DMS79 treated with DMSO at 0.1 percent for 48 hours (cell line): ENCODE measurements at places on chromosomes 5 and 9.
A peak's percentile ranks its signal among the peaks of the same experiment; 100 is the strongest.

- DNase-seq: no peak
Measured at GRCh38 chr5:178069909-178070308, 43.4 kb upstream of the N4BP3 start.

DNA sequence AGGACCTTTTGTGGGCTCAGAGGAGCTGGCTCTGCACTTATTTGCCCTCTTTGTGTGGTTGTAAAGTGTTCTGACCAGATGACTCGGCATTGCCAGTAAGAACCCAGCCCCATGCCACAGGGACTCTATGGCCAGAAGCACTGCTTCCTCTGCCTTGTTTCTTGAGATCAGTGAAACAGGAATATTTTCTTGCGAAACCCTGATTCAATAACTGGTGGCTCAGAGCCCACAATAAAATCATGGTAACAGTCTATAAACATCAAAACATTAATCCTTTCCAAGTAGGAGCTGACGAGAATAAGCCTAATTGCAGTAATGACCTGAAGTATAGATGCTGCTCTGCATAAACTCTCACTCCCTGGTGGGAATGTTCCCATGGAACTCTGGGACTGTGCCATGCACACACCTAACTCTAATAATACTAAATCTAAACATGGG is 344.3 kb downstream of the ZNF608 start:
- DNase-seq: no peak

GRCh38 chr9:120526534-120526933 is 53.4 kb downstream of the CDK5RAP2 start:
- DNase-seq: peak; percentile 66

DNA sequence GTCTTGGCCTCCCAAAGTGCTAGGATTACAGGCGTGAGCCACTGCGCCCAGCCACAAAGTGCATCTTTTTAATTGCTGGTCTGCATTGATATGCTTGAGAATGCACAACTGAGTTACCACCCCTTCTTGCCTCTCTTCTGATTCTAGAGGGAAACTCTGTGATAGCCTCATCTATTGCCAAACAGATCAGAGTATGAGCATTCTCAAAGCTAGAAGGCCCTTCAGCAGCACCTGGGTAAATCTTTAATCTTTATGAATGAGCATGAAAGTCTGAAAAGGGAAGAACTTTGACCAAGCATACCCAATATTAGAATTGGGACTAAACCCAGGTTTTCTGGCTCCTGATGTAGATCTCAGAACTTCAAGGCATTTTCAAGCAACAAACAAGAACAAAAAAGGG is 298.3 kb upstream of the TNC start:
- DNase-seq: no peak

GRCh38 chr9:126374366-126374781 is 47.7 kb downstream of the MVB12B start:
- DNase-seq: no peak

DNA sequence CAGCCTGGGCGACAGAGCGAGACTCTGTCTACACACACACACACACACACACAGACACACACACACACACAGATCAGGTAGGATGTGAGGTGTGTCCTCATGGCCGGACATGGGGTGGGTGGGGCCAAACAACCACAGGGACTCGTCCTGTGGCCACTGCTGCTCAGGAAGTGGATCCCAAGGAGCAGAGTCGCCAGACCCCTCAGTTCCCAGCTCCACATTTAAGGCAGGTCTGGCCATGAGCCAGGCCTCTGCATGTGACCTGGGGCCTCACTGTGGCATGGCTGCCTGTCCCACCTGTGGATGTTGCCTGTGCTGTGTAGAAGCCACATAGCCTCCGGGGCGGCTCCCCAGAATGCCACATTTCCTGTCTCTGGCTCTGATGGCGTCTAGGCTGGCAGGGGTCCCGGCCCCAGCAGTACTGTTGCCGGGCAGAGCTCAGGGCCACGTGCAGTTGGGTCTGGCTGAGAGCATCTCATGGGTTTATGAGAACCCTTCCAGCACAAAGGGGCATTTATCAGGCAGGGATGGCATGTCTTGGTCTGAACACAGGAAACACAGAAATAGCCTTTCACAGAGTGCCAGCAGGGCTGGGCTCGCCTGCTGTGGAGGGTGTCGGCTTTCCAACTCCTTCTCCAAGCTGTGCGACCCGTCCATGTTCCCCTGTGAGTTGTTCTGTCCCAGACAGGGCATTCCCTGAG is 9.9 kb upstream of the NINJ1 start:
- DNase-seq: peak; percentile 26

DNA sequence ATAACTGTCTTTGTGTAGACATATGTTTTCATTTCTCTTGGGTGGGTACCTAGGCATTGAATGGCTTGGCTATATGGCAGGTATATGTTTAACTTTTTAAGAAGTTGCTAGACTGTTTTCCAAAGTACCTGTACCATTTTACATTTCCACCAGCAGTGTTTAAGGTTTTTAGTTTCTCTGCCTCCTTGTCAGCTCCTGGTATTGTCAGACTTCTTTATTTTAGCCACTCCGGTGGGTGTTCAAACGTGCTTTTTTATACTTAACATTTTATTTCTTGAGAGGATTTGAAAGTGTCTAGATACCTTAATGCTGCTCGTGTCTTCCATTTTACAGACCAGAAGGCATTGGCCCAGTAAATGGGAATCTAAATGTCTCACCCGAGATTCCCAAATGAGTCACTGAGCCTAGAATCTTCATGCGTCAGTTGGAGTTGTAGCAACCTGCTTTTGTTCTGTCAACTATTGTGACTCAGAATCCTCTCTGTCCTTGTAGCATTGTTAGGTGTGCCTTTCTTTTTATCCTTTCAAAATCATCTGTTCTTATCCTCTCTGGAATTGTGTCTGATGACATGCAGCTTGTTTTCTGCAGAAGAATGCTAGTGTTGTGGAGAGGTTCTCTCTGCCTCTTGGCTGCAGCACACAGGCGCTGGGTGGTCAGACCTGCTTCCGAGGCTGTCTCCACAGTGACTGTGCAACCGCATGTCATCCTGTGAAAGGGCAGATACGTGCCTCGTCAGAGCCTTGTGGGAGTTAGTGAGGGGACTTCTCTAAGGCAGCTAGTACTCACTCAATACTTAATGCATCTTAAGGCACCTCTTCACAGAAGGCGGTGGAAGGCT is 291.8 kb downstream of the AOPEP start:
- peak; percentile 15 for DNase-seq

- DNase-seq: no peak
Measured at GRCh38 chr5:12109075-12109688, 204.9 kb upstream of the CTNND2 start.

DNA sequence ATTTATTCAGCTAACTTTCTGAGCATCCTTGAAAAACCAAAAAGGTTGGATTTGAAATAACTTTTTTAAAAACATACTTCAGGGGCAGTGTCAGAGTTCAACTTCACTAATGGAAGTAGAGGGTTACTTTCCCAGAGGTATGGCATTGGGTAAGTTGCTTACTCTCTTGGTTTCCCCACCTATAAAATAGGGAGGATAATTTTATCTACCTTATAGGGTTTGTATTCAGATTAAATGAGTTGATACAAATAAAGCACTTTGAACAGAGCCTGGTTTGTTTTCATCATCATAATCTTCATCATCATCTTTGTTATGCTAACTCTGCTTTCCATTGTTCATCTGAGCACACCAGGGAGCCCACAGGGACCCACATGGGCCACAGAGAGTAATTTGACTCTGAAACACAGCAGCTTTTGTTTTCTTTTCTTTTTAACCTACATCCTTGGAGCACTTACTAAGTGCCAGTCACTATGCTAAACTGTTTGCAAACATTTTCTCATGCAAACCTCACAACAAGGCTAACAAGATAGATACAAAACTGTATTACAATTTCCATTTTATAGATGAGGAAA is 179.1 kb upstream of the SLC24A2 start:
- DNase-seq: no peak

DNA sequence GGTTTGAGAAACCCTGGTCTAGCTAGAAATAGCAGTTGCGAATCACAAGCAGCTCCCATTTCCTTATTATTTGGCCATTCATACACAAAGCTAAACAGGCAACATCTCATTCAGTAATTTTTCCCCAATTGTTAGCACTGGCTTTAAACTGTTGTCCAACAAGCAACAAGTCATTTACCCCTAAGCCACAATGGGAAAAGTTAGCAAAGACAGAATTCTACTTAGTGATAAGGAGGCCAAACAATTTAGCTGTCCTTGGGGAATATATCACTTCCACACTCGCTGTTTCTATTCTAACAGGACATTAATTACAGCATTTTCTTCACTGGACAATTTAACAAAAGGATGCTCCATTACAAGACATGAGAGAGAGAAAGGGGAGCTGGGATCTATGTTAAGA is 2.8 kb downstream of the MYO10 start:
- DNase-seq: no peak

DNA sequence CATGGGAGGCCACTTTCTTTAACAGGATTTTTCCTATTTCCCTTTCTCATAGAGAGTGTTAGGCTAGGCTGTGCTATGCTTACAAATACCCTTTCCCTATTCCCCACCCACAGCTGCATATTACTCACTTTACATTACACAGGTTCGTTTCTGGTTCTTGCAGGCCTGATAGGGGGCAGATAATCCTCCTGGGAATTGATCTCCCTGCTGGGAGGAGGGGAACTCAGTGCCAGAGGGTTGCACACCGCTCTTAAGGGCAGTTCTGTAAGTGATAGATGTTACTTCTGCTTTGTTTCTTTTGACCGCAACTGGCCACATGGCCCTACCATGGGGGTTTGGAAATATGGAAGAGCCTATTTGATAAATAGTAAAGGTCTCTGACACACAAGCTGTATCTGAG is 54.0 kb upstream of the NTRK2 start:
- no peak for DNase-seq

GRCh38 chr5:150486402-150487198 is 21.3 kb upstream of the NDST1 start:
- DNase-seq: peak; percentile 40

- DNase-seq: no peak
Measured at GRCh38 chr9:2787065-2787464, 56.8 kb downstream of the PUM3 start.

- no peak for DNase-seq
Measured at GRCh38 chr9:106333481-106333880, 529.5 kb upstream of the ZNF462 start.
